Osteoblast (primary cell): ENCODE measurements at places on chromosomes 16 and 17. TPM values are rescaled to one million over a fixed set of nuclear protein-coding genes. Genes with fewer than 3 reads are reported as not detected.

Gene DOC2A
- total RNA-seq = not detected in 2 replicates

Gene BCL6B
- not detected in 2 replicates for total RNA-seq

Gene CEP295NL
- total RNA-seq = 2.5 and 5.3 TPM in 2 replicates

Gene MT1G
- total RNA-seq = not detected in 2 replicates

Gene ITGAE
- total RNA-seq = 10.5 and 12.4 TPM in 2 replicates

Gene SLC39A11
- 20.9 and 27.1 TPM in 2 replicates for total RNA-seq

Gene SDR42E1
- 0.29 and 1.4 TPM in 2 replicates for total RNA-seq

Gene TEX19
- total RNA-seq = under 0.01 and 0.29 TPM in 2 replicates

Gene KRTAP17-1
- total RNA-seq = not detected in 2 replicates

Gene ACAP1
- 0.59 TPM in 1 of 2 replicates, not detected in the other for total RNA-seq
